ENCODE measurements at places on chromosomes 4 and X.

GRCh38 chr4:82171531-82172155, 202.1 kb downstream of the HNRNPD start:
- DNase-seq = no peak

DNA sequence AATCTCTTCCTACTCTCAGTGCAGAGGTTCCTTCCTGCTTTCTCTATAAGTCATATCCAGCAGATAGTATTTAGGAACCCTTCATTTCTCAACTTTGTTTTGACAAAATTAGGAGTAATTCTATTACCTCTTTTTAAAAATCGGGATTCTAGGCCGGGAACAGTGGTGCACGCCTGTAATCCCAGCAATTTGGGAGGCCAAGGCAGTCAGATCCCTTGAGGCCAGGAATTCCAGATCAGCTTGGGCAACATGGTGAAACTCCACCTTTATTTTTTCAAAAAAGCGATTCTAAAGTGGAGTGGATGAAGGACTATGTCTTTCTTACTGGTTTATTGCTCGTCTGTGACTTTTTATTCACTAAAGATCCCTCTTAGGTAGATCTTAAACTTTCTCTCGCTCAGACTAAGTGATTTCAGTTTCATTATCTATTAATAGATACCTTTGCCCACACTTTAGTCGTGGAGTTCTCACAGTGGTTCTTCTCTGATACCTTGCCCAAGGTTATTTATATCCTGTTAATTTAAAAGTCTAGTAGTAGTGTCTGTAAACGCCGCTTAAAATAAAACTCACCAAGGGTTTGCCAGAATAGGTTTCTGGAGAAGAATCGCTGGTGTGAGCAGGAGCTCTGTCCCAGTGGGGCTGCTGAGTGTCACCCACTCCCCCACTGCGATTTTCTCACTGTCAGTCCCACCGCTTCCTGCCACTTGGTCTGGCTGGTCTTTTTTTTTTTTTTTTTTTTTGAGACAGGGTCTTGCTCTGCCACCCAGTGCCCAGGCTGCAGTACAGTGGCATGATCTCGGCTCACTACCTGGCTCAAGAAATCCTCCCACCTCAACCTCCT, 27.0 kb upstream of the TMEM131L start:
- DNase-seq = peak; percentile 57

DNA sequence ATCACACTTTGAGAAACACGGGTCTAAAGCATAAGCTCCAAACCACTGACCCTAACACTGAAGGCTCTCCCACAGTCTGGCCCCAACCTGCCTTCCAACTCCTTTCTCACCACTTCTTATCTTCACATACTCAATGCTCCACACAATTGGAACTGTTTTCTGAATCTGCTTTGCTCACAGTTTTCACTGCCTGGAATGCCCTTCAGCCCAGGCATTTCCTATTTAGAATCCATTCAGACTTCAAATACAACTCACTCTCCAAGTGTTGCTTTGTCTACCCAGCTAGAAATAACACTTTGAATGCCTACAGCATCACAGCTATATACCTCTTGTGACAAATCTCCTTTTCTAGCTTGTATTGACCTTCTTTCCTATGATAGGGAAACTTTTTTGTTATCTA, 10.2 kb downstream of the OTUD4 start:
- no peak for DNase-seq

GRCh38 chrX:7147413-7147977, at the start of gene STS:
STS (plus strand) TSS chrX:7147712; CDS start chrX:7253200, 105,488 bp downstream.
- peak; percentile 26 for DNase-seq

DNA sequence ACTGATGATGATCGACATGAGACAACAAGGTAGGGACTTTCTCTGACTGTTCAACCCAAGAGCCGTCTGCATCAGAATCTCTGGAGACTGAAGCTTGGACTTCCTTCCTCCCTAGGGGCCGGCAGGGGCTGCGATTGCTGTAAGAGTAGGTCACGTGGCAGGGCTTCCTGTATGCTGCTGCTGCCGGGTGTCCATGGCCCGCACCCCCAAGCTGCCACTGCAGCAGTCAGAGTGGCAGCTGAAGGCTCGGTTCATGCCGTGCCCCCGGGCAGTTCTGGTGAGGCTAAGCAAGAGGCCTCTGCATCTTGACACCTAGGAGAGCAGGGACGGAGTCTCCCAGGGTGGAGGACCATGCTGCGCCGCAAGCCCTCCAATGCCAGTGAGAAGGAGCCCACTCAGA, at the start of gene SASH3:
Gene SASH3 (plus strand): TSS at position 203 of the 400 bp plus-strand sequence. CDS start 149 bp downstream, at position 352.
- peak; percentile 77 for DNase-seq

GRCh38 chr4:158782551-158783360, 13.9 kb downstream of the FNIP2 start:
- DNase-seq = no peak

Data from CD4-positive, alpha-beta T cell treated with Interleukin-12 subunit alpha and Interleukin-12 subunit beta, for 1 hour (primary cell).